Choroid plexus epithelial cell (primary cell): ENCODE measurements at places on chromosomes 2 and 18.
A peak's percentile ranks its signal among the peaks of the same experiment; 100 is the strongest.

GRCh38 chr2:5250482-5250881, 441.7 kb upstream of the SOX11 start:
- DNase-seq: peak; percentile 75

GRCh38 chr2:209382775-209383174, 41.1 kb upstream of the MAP2 start:
- no peak for DNase-seq

DNA sequence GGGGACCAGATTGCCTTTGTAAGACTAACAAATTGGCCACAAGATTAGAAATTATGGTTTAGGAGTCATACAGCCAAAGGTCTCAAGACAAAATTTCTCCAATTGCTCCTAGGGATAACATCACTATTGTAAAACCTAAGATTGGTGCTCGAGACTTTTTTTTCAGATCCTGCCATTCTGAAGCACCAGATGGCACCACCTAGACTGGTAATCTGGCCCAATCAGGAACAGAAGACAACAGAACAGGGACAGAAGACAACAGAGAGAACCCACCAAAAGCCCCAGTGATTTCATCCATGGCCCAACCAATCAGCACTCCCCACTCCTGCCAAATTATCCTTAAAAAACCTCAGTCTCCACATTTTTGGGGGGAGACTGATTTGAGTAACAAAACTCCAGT, 66.8 kb downstream of the LINC00305 start:
- no peak for DNase-seq

DNA sequence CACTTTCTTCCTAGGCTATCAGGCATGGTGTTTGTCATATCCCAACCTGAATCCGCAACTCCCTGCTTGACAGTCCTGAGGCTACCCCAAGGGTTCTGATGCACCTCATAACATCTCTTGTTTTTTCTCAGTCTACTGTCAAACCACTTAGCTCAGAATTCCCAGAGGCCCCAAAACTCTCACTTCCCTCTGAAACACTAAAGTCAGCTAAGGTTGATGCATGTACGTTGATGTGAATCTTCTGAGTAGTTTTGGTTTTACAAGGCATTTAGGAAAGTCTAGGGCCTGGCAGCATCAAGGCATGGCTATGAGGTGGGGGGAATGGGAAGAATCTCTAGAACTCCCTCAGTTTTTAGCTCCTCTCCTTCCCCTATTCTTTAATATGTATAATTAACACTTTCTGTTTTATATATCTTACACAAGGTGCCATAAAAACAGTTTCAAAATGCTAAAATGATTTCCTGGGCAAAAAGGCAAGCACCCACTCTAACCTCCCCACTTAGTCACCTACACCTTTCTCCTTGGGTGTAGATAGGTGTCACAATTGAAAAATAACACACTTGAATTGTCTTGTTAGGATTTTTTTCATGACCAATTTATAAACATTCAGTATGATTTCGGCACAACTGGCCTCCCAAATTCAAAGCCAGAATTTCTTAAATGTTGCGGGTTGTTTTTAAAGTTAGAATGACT, 71.4 kb upstream of the TANK start:
- DNase-seq: no peak

DNA sequence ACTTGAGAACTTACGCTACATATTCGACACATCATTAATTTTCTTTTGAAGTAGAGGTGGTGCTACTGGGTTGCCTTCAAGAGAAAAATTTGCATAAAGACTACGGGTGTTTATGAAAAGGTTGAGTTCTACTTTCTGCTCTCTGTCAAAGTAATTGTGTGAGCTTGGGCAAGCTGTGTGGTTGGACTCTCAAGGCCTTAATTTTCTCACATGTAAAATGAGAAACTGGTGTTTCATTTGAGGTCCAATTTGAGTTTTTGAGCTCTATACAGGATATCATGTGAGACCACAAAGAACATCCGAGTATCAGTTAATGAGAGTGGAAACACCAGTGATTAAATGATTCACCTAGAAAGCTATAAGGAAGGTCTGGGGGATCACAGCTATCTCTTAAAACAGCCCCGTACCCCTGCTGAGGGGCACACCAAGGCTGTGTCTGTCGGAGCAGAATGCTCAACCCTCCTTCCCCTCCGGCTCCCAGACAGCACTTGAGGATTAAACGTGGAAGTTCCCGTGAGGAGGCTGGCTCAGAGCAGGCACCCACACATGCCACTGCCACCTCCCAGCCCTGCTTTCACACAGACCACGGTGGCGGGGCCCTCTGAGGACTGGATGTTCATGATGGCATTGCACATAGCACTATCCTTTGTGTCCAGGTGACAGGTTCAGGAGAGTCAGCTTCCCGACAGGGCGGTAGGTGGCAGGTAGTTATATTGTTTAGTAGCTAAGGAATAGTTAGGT, 191.8 kb downstream of the RNF144A start:
- no peak for DNase-seq

DNA sequence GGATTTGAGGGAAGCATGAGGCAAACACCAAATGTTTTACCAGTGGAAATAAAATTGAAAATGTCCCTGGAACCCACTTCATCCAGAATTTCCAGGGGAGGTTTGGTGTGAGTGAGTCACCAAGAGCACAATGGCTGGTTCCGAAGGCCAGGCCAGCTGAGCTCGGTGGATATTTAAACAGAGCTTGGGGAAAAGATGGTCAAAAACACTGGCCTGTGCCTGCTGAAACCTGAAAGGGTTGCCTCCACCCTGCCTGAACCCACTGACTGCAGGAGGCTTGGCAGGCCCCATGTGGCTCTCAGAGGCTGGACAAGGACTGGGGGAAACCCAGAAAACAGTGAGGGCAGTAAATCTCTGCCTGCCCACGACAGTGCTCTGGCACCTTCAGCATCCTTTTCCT, 93.9 kb downstream of the TTC32 start:
- no peak for DNase-seq

DNA sequence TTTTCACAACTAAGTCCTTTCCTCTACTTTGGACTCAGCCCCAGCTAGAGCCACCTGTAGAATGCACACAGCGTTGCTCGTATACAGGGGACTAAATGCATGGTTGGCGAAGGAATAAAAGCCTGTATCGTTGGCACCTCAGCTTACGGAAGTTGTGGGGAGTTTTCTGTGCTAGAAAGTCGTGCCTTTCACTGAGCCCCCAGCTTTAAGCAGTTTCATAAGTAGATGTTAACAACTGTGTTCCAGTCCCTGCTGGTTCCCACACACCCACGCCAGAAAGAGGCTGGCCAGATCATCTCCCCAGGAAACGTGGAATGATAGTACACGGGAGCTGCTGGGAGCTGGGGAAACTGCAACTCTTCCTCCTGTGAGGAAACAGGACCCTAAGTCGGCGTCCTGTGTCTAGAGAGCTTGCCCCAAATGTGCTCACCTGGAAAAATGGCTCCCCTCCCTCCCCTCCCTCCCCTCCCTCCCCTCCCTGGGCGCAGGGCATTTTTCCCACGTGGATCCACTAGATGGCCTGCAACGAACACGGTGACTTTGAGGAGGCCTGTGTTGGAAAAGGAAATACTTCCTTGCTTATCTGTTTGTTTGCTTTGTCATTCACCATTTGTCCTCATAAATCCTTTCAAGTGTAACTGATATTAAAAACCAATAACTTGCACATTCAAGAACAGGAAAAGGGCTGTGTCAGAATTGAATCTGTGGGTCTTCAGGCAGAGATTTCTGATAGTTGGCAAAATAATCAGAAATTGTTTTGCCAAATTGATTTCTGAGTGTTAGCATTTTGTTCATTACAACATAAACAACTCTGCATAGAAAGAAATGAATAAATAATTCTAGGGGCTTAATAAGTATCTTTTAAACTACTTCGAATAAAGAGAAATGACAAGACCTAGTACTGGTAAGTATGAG, 43.9 kb upstream of the RFX8 start:
- peak; percentile 75 for DNase-seq

DNA sequence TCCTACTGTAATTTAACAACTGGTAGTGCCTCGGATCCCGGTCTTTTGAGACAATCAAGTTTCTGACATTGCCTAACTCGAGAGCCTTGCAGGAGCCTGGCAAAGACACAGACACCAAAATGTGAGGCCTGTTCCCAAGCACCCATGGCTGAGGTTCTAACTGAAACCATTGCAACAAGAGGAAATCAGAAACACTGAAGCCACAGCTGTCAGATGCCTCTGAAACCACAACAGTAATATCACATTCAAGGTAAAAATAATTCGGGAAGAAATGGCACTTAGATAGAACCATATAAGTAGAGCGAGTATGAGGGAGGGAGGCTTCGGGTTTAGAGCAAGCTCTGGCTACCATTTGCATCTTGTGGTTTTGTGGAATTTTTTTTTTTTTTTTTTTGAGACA, 285.9 kb downstream of the FBXO15 start:
- DNase-seq: no peak

- no peak for DNase-seq
These were observed 171.2 kb downstream of the ACOXL start for GRCh38 chr2:110903548-110903947.

DNA sequence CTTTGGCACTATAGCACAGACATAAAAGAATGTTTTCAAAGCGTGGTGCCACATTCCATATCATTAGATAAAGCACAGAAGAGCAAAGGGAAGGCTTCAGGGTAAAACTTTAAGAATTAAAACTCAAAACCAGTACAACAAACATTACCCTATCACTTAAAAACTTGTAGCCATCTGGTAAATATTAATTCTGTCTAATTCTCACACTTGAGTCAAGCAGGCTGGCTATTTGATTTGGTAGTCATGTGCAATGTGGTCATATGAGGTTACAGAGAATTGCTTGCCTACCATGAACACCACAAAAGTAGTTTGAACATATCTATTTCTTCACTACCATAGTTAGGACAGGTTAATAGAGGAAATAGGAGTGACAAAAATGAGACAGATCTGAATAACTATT, 244.9 kb downstream of the IRS1 start:
- DNase-seq: no peak
